ENCODE measurements at places on chromosomes 12 and 14.

- peak; percentile 39 for DNase-seq
These were observed 262.6 kb upstream of the BTG1 start for GRCh38 chr12:92408072-92408900.

DNA sequence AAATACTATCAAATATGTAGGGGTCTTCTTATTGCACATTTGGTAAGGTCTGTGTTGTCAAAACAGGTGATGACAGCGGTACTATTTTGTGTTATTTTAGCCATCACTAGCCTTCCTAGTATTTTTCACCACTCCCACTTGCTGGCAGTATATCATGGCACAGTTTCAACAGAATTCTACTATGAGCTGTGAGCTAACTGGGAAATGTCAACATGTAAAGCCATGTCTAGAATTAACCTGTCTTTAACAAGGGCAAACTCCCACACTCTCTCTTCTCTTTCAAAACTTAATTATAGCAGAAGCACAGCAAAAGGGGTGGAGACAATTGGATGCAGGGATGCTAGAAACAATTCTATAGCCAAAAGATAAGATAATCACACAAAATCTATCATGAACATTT lies 253.4 kb downstream of the PAX9 start:
- no peak for DNase-seq

DNA sequence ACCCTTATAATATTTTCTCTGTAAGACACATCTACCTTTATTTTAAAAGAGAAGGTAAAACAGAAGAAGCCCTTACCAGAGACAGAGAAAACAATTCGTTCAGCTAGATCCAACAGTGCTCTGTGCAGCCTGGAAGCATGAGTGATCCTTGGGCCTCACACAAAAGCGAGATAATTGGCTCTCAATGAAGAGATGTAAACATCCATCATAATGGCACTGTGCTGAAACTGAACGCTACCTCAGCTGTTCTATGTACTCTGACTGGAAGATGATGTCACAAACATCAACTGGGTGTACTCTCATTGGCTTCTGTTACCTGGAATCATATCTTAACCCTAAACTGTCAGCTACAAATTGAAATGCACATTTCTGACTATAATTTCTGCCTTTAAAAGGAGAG lies at the start of gene MGAT4C:
Gene MGAT4C (minus strand): TSS at position 229 of the 400 bp plus-strand sequence.
- no peak for DNase-seq

GRCh38 chr14:27090716-27091115 lies 492.9 kb upstream of the NOVA1 start:
- no peak for DNase-seq

DNA sequence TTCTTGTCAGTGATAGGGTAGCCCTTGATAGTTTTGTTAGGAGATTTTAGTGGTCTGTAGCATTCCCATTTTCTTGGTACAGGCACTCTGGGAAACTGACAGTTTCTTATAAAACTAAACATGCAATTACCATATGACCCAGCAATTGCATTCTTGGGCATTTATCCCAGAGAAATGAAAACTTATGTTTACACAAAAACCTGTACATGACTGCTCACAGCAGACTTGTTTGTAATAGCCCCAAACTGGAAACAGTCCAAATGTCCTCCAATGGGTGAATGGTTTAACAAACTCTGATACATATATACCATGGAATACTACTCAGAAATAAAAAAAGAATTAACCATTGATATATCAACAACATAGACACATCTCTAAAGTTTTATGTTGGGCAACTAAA lies 75.5 kb downstream of the BORCS5 start:
- peak; percentile 65 for DNase-seq

- no peak for DNase-seq
These were observed 56.2 kb downstream of the APOBEC1 start for GRCh38 chr12:7609495-7609894.

DNA sequence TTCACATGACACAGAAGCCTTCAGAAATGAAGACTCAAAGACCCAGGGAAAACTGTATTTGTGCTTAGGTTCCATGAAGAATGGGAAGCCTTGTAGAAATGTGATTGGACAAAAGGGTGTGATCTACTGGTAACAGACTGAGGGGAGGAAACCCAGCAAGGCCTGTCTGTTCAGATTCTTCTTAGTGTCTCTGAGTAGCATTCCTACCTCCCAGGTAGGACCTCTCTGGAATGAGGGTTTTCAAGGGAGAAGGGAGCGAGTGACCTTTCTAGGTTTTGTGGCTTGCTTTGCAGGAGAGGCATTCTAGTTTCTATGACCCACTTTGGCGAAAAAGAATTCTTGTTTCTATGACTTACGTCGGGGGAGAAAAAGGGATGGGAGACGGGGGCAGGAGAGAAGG lies 401.7 kb downstream of the DPF3 start:
- no peak for DNase-seq

- DNase-seq = peak; percentile 40
These were observed 576.7 kb downstream of the SLC16A7 start for GRCh38 chr12:60172266-60173211.

DNA sequence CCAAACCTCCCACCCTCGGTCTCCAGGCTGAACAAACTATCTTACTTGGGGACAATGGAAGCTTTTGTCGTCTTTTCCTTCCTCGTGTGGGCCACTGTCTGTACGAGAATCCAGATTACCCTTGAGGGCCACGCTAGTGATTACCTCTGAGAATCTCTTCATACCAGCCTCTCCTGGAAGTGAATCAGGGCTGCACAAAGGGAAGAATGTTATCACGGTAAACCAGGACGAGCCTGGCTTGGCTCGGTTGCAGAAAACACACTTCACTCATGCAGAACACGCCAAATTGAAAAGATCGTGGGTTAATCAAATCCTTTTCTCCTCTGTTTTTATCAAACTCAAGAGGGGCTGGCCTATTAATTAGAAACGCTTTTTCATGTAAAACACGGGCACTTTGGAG lies 51.6 kb upstream of the MYL2 start:
- no peak for DNase-seq

DNA sequence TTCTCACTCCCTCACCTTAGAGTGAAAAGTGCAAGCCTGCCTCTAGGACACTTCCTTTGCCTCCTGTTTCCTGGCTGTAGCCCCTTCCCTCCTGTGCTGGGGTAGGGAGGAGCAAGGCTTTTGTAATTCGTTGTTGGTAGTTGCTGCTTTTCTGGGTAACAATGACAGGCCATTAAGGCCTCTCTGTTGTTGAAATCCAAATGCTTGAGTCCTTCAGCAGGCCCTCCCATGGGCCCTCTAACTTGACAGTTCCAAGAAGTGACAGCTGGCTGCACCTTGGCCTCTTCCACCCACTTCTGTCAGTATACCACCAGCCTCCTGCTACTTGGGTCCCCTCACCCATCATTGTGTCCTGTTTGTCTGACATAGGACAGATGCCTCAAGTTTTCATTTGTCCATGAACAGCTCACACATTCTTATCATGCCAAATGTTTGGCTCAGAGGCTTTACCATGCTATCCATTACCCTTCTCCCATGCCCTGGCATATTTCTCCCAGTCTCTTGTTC lies 103.7 kb upstream of the PDE3A start:
- no peak for DNase-seq

- DNase-seq = no peak
These were observed 92.6 kb upstream of the ZFP36L1 start for GRCh38 chr14:68885226-68886108.

- no peak for DNase-seq
These were observed 6.7 kb downstream of the C12orf54 start for GRCh38 chr12:48489012-48489411.

DNA sequence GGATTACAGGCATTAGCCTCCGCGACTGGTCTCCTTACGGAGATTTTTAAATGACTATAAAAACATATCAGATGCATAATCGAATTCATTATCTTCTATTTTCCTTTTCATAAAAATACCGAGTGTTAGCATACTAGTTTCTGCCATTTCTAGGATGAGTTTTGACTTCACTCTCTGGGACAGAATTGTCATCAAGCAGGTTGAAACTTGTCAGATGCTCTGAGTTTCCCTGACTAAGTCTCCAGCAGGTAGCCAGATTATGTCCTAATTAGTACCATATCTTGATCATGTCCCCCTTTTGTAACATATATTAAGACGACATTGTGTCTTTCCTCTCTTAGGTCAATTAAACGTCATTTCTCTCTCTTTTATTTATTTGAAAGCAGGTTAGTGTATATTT lies 103.5 kb upstream of the RASSF8 start:
- no peak for DNase-seq

DNA sequence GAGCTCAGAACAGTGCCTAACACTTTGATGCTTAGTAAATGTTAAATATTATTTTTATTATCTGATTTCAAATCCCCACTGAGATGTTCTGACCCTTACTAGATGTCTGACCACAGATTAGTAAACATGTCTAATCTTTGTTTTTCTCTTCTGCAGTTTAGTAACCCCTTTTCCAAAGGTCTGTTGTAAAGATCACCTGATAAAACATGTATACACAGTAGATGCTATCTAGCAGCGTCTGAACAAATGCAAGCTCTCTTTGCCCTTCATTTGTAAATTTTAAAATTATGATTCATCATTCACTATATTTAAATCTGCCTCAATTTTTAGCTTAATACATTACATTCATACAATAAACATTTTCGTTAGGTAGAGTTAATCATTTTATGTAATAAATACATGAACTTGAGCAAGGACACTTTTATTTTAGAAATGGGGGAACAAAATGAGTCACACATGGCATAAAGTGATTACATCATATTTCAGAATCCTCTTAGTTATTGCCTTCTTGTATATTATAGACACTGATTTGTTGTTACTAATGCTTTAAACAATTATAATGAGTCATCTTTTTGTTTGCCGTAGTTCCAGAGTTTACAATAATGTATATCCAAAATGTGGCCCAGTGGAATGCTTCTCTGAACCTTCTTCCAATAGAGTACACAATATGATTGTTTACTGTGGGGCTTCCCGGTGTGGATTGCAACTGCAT lies 1.7 kb upstream of the OR4K5 start:
- no peak for DNase-seq

GRCh38 chr12:6076346-6076745 lies 48.1 kb downstream of the VWF start:
- no peak for DNase-seq

DNA sequence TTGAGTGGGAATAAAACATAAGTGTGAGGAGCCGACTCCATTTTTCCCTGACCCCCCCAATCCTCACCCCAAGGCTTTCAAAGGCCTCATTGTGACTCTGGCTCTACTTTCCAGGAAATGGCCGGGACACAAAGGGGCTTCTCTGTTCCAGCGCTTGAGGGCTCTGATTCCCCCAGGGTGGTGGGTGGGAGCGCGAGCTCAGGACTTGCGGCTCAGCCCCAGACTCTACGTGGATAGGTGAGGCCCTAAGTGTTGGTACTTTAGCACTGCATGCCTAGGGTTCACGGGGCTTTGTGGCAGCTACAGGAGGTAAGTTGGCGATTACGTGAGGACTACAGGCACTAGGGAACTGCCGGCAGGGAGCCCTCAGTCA lies 553 bp downstream of the CNPY2 start:
- no peak for DNase-seq

- no peak for DNase-seq
These were observed 26.2 kb upstream of the NPFF start for GRCh38 chr12:53533471-53533870.

DNA sequence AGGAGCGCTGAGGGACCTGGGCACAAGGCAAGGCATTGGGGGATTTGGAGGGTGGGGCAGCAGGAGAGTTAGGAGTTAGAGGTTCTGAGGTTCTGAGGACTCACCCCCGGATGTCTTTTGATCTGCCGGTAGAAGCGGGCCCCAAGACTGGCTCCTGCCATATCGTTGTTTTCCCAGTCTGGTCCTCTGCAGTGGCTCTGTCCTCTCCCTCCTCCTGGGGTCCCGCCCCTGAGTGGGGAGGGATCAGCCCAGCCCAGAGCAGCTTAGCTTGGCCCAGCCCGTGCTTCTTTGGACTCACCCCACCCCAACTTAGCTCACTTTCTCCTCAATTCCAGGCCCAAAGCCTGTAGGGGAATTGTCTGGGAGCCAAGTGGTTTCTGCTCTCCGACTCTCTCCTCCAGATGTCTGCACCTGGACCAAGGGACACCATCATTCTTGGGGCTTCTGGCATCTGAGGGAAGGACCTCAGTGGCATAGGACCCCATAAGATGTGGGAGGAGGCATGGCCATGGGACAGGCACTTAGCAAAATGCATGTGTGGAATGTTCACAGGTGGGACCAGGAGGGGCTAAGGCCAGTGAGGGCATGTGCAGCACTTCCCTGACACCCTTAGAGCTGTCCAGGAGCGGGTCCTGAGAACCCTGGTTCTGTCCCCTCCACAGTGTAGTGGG lies 7.5 kb downstream of the SHMT2 start:
- no peak for DNase-seq

- no peak for DNase-seq
These were observed 155.5 kb downstream of the ZFP36L1 start for GRCh38 chr14:68637106-68638021.

GRCh38 chr12:109875572-109876131 lies 4.7 kb downstream of the GLTP start:
- DNase-seq = peak; percentile 94

DNA sequence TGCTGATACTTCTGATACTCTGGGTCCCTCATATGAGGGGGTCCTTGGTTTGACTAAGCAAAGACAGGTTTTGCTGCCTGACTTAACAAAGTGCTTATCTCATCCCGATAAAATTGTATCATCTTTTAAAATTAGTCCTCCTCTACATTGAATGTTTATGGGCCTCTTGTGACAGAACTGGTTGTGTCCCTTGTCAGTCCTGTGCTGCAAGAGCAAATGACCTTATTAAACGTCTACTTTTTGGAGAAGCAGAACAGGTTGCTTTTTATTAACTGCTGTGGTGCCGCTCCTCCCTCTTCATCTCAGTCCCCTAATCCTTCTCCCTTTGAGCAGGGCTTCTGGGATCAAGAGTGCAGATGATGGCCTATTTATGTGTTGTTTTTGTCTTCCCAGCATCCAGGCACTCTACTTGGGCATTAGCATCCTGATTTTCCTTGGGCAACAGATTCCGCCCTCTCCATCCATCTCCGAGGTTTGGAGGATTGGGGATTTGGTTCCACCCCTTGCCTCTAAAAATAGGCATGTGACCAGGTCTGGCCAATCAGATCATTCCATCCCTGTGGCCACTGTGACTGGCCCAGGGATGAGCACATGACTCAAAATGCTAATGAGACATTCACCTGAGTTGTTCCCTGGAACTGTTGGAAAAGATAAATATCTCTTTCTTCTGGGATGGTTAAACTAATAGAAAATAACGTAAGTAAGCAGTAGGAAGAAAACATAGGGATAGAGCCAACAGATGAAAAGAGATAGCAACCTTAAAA lies 2.9 kb upstream of the DENR start:
- DNase-seq = no peak

Measured in PC-9 (cell line).